ENCODE measurements at places on chromosomes 16 and 17.

- no peaks in the 10 kb centered on the region for H3K36me3 ChIP-seq
- H3K4me1 ChIP-seq, result peaks cover 8% of the 10 kb centered on the region
- H3K4me3 ChIP-seq, result no peak overlapping the region
Observed at GRCh38 chr17:39360537-39360936, 40.9 kb downstream of the FBXL20 start.

- no peaks in the 10 kb centered on the region for H3K36me3 ChIP-seq
- no peak for DNase-seq
- H3K27me3 ChIP-seq, result peaks cover 23% of the 10 kb centered on the region
- no peak overlapping the region for H3K4me3 ChIP-seq
Observed at GRCh38 chr17:74296548-74296936, 22.5 kb downstream of the DNAI2 start.

DNA sequence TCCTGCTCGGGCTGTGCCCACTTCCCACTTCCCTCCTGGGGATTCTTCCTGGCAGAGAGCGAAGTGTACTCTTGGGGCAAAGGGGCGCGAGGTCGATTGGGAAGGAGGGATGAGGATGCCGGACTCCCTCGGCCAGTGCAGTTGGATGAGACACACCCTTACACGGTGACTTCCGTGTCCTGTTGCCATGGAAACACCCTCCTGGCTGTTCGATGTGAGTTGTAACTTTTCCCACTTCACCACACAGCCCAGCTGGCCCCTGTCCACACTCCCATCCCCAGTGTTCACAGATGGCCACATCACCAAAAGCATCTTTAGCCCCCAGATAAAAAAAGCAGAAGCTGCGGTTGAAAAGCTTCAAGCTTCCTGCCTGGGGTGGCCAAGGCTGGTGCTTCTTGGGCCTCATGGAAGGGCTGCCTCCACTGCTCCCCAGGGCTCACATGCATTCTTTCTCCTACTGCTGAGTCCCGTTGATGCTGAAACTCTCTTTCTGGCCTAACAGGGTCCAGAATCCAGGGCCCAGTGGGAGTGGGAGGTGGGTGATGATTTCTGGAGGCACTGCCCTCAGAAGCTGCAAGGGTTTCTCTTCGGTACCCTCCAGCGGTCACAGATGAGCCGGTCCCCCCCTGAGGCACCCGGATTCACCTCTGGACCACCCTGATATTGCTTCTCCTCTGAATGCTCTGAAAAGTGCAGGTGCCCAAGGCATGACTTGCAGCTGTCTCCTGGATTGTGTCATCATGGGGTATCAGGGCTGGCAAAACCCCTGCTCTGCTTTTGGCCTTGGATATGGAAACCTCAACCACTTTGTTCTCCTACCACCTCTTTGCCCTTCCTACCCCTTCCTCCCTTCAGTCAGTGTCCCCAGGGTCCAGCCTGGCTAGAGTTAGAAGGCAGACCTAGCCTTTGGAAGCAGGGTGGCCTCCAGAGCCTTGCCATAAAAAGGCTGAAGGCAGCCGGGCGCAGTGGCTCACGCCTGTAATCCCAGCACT is 2.2 kb upstream of the TRAF4 start:
- peaks cover 2% of the 10 kb centered on the region for H3K36me3 ChIP-seq
- H3K4me1 ChIP-seq, result peaks cover 29% of the 10 kb centered on the region
- peak overlapping the region; percentile 23 for H3K27ac ChIP-seq
- H3K27me3 ChIP-seq, result no peaks in the 10 kb centered on the region
- H3K4me3 ChIP-seq, result no peak overlapping the region
- no peak for DNase-seq

DNA sequence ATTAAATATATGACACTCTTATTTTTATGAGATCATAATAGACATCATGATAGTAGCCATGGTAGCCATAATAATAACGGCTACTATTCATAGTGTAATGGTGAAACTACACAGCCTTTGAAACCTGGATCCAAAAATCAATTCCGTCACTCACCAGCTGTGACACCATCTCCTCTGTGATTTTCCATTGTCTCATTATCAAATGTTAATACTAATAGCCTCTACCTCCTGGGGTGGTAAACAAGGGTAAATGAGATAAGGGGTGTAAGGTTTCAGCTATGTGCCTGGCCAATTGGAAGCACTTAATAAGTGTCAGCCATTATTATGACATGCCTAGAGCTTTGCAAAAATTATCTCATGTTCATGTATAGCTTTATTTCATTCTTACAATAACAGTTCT is 88.6 kb downstream of the CACNG3 start:
- H3K36me3 ChIP-seq, result no peaks in the 10 kb centered on the region
- H3K4me3 ChIP-seq, result no peak overlapping the region
- no peaks in the 10 kb centered on the region for H3K27me3 ChIP-seq
- DNase-seq, result no peak

- H3K27me3 ChIP-seq, result no peaks in the 10 kb centered on the region
- H3K4me3 ChIP-seq, result no peak overlapping the region
- H3K36me3 ChIP-seq, result no peaks in the 10 kb centered on the region
- H3K27ac ChIP-seq, result no peak overlapping the region
- peaks cover 22% of the 10 kb centered on the region for H3K4me1 ChIP-seq
Observed at GRCh38 chr17:12357600-12357999, 308.1 kb upstream of the MYOCD start.

DNA sequence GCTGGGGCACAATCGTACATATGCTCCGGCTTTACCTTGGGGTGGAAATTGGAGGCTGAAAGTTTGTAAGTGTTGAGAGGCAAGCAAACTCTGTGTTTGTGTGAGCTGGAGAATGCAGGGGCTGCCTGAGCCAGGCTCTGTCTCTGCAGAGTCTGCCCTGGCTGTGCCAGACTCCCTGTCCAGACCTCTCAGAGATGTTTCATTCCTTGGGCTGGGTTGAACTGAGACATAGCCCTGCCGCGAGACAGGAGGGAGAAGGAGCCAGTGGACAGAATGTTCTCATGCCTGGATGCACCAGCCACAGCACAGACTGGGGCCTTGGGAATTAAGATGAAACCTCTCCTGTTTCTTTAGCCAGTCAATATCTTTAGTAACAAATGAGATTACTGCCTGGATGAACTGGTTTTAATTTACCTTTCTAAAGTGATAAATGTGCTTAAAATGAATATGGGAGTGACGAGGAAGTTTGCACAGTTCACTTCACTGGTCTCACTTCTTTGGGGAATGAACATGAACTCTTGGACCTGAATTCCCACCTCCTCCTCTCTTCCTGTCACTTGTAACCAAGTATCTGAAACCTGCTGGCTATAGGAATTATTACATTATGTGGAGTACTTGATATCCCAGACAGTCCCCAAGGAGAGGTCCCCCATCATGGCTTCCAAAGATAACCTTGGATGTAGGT is 40.1 kb downstream of the YPEL2 start:
- H3K27ac ChIP-seq, result peak overlapping the region; percentile 90
- DNase-seq, result no peak
- peaks cover 88% of the 10 kb centered on the region for H3K4me1 ChIP-seq
- peak overlapping the region; percentile 22 for H3K4me3 ChIP-seq
- H3K27me3 ChIP-seq, result no peaks in the 10 kb centered on the region

GRCh38 chr17:34847938-34848337 is 113.3 kb downstream of the CCT6B start:
- no peaks in the 10 kb centered on the region for H3K27me3 ChIP-seq
- no peak for DNase-seq
- H3K36me3 ChIP-seq, result no peaks in the 10 kb centered on the region
- H3K27ac ChIP-seq, result no peak overlapping the region
- H3K4me1 ChIP-seq, result no peaks in the 10 kb centered on the region

- no peak overlapping the region for H3K27ac ChIP-seq
- DNase-seq, result no peak
- peaks cover 12% of the 10 kb centered on the region for H3K27me3 ChIP-seq
- no peaks in the 10 kb centered on the region for H3K36me3 ChIP-seq
- peaks cover 1% of the 10 kb centered on the region for H3K4me1 ChIP-seq
Observed at GRCh38 chr16:28285649-28286048, 6.7 kb upstream of the SBK1 start.

DNA sequence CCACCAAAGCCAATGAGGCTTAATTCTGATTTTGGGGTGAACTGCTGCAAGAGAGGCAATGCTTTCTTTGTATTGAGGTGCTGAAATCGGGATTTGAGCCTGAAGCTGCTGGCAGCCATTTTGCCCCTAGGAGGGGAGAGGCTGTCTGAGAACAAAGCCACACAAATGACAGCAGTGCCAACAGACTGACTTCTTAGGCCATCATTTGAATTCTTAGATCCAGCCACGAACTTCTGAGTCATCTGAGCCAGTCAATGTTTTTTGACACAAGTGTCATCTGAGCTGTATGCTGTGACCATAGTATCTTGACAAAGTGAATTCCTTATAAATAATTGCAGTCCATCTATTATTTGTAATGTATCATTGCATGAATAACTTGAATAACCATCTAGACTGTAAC is 29.0 kb downstream of the HYDIN start:
- H3K27me3 ChIP-seq, result no peaks in the 10 kb centered on the region
- H3K36me3 ChIP-seq, result no peaks in the 10 kb centered on the region
- H3K27ac ChIP-seq, result no peak overlapping the region

- no peak for DNase-seq
- peaks cover 38% of the 10 kb centered on the region for H3K27me3 ChIP-seq
- no peak overlapping the region for H3K27ac ChIP-seq
- no peak overlapping the region for H3K4me3 ChIP-seq
- H3K36me3 ChIP-seq, result no peaks in the 10 kb centered on the region
Observed at GRCh38 chr17:77882481-77883212, 75.9 kb upstream of the TNRC6C start.

DNA sequence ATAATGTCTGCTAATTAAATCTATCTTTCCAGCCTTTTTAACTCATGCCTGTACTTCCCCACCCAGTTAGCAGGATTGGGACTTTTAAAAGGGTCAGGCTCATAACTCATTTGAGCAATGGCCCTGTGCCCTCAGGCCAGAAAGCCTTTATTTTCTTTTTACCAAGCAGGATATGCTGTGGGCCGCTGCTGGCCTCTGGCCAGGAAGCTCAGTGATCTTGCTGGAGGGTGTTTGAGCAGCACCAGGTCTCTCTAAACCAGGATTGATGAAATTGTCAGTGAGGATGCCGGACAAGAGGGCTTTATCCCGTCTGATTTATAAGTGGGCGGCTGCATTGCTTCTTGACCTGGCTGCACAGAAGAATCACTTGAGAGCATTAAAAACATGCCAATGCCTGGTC is 187.8 kb downstream of the RAB11FIP4 start:
- peak overlapping the region; percentile 75 for H3K27ac ChIP-seq
- DNase-seq, result no peak
- no peaks in the 10 kb centered on the region for H3K36me3 ChIP-seq
- no peaks in the 10 kb centered on the region for H3K27me3 ChIP-seq

DNA sequence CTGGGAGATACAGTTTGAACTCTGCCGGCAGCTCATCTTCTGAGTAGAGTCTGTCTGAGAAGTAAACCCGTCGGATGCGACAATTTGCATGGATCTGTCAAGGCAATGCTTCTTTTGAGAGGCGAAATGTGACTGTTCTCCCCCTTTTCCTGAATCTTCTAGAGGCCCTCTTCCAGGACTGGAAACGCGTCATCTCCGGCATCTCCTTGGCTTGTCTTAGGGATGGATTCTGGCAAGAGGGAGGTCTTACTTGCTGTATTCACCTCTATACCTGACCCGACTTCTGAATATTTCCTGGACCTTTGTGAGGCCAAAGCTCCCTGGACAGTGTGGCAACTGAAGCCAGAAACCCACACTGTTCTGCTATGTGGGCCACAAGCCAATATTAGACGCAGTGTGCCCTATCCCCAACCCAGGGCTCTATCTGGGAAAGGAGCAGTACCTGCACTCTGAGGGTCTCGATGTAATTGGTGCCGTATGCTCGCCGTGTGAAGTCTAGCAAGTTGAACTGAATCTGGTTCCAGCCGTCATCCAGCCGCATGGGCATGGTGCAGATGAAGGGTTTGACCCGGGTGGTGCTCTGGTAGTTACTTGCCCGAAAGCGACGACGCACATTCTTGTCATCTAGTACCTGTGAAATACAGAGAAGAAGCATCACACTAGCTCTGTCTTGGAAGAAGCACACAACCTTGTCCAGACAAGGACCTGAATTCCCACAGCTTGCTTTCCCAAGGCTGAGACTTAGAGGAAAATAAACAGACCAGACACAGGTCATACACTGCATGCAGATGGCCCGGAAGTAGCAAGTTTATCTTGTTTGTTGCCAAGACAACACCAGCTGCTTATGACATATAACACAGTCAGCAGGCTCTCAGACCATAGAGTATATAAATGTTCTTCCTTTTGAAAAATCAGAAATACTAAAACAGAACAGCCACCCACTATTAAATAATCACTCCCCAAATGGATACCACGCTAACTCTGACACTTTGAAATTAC is 14.1 kb downstream of the CFAP20 start:
- no peak for DNase-seq
- H3K27ac ChIP-seq, result no peak overlapping the region

GRCh38 chr17:45296833-45297124 is 20.0 kb downstream of the MAP3K14 start:
- DNase-seq, result no peak
- H3K36me3 ChIP-seq, result peaks cover 6% of the 10 kb centered on the region
- H3K4me1 ChIP-seq, result peaks cover 85% of the 10 kb centered on the region
- H3K4me3 ChIP-seq, result no peak overlapping the region
- H3K27me3 ChIP-seq, result no peaks in the 10 kb centered on the region

DNA sequence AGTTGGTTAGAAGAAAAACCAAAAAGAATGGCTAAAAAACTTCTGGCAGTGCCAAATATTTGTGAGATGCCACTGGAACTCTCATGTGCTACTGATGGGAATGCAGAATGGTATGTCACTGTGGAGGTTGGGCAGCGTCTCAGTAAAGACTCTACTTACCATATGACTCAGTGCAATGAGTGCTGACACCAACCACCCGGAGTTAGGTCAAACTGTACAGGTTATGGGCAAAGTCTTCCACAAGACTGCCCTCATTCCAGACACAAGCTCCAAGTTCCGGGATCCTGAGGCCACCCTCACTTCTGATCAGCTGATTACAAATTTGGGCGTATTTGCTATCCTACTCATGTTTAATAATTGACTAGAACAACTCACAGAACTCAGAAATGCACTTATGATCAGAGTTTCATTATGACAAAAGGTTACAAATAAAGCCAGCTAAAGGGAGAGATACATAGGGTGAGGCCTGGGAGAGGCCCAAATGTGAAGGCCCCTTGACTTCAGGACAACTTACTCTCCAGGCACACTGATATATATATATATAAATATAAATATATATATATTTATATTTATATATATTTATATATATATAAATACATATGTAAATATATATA is 114.9 kb downstream of the TRIM37 start:
- no peaks in the 10 kb centered on the region for H3K27me3 ChIP-seq
- H3K27ac ChIP-seq, result peak overlapping the region; percentile 82
- H3K4me3 ChIP-seq, result no peak overlapping the region
- H3K36me3 ChIP-seq, result peaks cover 19% of the 10 kb centered on the region
- peaks cover 25% of the 10 kb centered on the region for H3K4me1 ChIP-seq
- no peak for DNase-seq

GRCh38 chr17:55040611-55041010 is 72.0 kb downstream of the STXBP4 start:
- H3K36me3 ChIP-seq, result peaks cover 6% of the 10 kb centered on the region
- no peak overlapping the region for H3K4me3 ChIP-seq
- no peaks in the 10 kb centered on the region for H3K4me1 ChIP-seq

GRCh38 chr16:57216968-57217367 is 28.1 kb upstream of the ARL2BP start:
- no peak overlapping the region for H3K27ac ChIP-seq
- no peaks in the 10 kb centered on the region for H3K4me1 ChIP-seq
- H3K4me3 ChIP-seq, result no peak overlapping the region
- H3K27me3 ChIP-seq, result no peaks in the 10 kb centered on the region
- H3K36me3 ChIP-seq, result peaks cover 78% of the 10 kb centered on the region

GRCh38 chr17:76466775-76467130 is 650 bp upstream of the AANAT start:
- DNase-seq, result no peak
- no peak overlapping the region for H3K27ac ChIP-seq
- peaks cover 4% of the 10 kb centered on the region for H3K4me1 ChIP-seq
- no peak overlapping the region for H3K4me3 ChIP-seq

Measured in osteocyte (in vitro differentiated cells).